ENCODE measurements at places on chromosomes 7 and 10.

DNA sequence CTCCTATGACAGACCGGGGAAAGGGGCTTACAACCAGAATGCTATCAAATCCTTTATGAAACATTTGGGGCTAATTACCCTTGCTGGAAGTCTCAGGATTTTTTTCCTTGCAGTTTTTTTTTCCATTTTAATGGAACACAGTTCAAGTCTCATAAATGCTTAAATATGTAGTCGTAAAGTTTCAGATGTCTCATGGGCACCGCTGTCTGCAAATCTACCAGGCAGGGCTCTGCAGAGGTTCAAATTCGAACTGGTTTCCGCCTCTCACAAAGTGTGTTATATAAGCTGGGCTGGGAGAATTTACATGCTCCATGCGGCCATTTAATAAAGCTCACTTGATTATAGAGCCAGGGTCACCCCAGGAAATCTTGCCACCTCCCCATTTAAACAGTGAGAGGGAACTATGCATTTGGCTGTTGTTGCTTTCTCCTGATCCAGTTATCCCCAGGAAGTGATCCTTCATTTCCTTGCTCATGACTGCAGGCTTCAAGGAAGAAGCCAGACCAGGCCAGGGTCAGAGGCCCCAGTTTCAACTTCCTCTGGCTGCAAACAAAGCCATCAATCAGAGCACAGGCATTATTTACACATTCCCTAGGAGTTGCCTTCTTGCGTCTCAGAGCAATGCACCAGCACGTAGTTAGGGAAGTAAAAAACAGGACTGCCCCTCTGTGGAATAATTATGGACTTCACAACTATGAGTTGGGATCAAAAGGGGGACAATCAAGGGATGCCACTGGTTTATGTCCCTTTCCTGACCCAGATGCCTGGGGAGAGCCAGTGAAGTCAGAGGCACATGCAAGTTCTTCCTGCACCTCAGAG, 358.8 kb downstream of the PRPF18 start:
- DNase-seq, result no peak

DNA sequence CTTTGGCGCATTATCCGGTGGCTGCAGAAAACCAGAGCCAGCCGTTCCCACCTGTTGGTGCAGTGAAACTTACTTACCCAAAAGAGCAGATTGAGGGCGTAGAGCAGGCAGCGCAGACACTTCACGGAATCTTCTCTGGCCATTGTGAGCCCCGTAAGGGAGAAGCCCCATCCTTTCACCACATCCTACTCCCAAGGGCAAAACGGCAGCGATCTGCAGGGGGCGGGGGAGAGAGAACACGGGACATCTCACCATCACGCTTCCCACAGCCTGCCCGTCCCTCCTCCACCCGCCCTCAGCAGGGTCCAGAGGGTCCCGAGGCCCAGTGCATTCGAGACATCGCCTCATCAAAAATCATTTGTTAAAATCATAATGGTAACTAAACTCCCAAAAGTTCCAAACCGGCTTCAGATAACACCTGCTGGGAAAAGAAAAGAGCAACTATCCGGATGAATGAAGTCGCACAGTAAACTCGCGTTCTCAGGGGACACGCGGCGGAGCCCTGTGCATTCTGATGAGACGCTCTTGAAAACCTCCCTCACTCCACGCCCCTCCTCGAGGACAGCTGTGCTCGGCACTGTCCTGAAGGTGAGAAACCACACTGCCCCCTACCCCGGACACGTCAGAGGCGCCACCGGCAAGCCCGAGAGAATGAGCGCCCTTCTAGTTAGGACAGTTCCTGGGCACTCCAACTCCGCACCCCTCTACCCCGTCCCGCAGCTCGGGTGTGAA, 1.2 kb downstream of the TSPAN12 start:
- DNase-seq, result no peak

DNA sequence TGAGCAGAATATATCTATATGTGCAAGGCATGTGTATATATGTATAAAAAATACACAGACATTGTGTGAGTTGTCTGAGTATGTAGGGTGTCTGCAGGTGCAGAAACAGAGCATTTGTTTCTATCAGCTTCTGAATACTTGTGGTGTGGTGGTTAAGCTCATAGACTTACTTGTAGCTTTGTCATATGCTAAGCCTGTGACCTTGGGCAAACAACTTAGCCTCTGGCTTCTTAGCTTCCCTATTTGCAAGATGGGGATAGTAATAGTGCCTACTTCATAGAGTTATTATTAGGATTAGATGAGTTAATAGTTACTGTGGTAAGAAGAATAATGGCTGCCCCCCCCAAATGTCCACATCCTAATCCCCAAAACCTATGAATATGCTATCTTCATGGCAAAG, 28.2 kb upstream of the PAX2 start:
- no peak for DNase-seq

- no peak for DNase-seq
Observed at GRCh38 chr7:47088329-47089067, 493.4 kb downstream of the TNS3 start.

DNA sequence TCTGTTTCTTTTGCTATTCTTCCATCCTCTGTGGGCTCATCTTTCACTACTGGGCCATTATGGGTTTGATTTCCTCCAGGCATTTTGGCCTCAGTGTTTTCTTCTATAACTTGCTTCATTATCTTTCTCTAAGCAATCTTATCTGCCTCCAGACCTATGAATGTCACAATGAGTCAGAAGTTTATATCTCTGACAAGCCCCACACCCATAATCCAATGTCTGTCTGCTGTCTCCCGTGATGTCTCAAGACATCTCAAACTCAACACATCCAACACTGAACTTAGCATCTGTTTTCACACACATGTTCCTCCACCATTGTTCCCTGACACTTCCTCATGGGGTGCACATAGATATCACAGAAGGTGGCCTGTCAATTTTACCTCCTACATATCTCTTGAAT, 46.7 kb upstream of the RHOBTB1 start:
- DNase-seq, result no peak

DNA sequence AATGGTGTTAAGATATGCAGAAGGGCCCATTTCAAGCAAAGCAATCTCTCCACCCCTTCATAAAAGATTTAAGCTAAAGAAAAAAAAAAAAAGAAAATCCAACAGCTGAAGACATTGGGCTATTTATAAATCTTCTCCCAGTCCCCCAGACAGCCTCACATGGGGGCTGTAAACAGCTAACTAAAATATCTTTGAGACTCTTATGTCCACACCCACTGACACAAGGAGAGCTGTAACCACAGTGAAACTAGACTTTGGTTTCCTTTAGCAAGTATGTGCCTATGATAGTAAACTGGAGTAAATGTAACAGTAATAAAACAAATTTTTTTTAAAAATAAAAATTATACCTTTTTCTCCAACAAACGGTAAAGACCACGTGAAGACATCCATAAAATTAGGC, 28.6 kb downstream of the PPP3CB start:
- no peak for DNase-seq

GRCh38 chr10:110312206-110312605, 7.5 kb upstream of the SMNDC1 start:
- no peak for DNase-seq

- DNase-seq, result no peak
Observed at GRCh38 chr7:142901426-142902259, 16.1 kb upstream of the TRPV6 start.

DNA sequence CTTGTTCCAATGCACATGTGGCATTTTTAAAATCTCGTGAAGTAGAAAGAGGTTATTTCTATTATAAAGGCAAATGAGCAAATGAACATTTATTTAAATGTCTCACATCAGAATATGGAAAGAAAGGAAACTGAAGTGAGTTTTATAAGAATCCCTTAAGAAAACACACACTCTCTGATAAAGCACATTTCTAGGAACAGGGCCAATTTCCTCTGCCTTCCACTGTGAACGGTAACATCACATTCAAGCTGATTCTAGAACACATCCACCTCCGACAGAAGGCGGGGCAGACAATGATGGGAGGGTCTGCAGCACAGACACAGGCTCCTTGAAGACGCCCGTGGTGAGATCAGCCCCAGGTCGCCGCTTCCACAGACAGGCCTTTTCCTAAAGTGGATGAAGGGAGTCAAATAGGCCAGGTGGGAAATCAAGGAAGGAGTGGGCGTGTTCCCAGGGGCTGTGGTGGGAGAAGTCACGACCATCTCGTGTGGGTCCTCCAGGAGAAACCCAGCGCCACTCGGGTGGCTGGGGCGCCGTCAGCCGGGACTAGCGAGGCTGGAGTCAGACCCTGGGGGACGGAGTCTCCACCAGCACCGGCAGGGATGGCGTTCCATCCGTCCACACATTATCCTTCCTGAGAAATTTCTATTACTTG, 31.1 kb downstream of the PITRM1 start:
- DNase-seq, result no peak

GRCh38 chr7:78185149-78185745, 386.7 kb downstream of the PHTF2 start:
- DNase-seq, result no peak

DNA sequence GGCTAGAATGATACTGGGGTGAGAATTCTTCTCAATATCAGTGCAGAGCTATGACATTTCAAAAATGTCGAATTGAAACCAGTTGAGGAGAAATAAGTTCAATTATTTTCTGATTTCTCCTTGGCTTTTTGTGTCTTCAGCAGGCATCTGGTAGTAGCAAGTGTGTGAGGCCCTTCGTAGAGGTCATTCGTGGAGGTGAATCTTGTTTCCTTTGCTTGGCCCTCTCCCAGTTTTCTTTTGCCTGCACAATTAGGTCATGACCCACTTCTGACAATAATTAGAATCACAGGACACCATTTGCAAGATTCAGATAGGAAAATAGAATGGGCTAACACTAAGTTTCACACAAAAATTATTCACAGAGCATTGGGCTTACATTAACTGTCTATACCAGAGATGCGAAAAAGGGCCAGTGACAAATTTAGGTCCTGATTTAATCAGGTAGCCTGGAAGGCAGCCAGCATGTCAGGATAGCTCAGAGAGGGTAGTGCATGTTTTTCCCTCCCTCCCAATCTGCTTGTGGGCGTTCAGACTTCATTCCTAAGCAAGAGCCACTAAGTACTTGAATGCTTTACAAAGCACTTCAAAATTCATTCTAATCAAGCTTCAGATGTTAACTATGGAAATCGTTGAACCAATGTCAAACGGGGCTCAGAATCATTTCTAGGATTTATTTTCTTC, 24.0 kb upstream of the A1CF start:
- DNase-seq, result no peak

DNA sequence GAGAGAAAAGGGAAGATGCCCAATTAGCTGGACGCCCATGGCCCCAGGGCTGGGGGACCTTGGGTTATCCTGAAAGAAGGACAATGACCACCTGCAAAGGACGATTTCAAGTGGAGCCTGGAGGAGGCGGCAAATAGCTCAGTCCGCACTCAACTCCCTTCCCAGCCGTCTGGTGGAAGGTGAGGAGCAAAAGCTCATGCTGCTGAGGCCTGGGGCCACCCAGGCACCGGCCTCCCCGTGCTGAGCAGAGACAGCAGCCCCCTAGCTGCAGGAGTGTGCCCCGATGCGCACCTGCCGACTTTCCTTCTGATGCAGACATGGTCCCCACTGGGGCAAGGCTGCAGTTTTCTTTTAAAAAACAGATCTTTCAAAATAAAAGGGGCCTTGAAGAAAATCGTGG, 7.9 kb downstream of the FAM20C start:
- no peak for DNase-seq

- DNase-seq, result no peak
Observed at GRCh38 chr7:124762611-124763143, 2.9 kb downstream of the GPR37 start.

GRCh38 chr7:31106303-31107105, 54.4 kb downstream of the ADCYAP1R1 start:
- DNase-seq, result no peak

GRCh38 chr7:26633557-26633956, 230.8 kb downstream of the SKAP2 start:
- DNase-seq, result no peak

DNA sequence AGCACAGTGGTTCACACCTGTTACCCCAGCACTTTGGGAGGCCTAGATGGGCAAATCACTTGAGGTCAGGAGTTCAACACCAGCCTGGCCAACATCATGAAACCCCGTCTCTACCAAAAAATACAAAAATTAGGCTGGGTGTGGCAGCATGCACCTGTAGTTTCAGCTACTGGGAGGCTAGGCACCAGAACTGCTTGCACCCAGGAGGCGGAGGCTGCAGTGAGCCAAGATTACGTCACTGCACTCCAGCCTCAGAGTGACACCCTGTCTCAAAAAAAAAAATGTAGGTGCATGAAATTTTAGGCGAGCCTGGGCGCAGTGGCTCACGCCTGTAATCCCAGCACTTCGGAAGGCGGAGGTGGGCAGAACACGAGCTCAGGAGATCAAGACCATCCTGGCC, 9.6 kb downstream of the BCL7B start:
- no peak for DNase-seq

DNA sequence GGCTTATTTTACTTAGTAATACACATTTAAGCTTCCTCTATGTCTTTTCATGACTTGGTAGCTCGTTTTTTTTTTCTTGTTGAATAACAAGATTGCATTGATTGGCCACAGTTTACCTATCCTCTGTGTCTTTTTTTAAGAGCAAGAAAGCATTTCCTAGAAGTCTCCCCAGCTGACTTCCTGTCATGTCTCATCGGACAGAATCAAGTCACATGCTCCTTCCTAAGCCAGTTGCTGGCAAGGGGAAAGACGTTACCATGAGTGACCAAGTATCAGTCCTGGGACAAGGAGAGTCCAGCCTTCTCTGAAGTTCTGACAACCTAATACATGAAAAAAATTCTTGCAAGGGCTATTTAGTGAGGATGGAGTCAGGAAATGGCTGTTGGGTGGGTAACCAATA, 24.9 kb upstream of the SFRP5 start:
- no peak for DNase-seq

GRCh38 chr7:30164567-30164966, 29.8 kb downstream of the MTURN start:
- no peak for DNase-seq

GRCh38 chr7:33932221-33932620, 26.9 kb downstream of the BMPER start:
- no peak for DNase-seq

- DNase-seq, result no peak
Observed at GRCh38 chr7:41996381-41997035, 240.5 kb downstream of the GLI3 start.

- DNase-seq, result no peak
Observed at GRCh38 chr10:89795840-89796239, 94.5 kb downstream of the KIF20B start.

DNA sequence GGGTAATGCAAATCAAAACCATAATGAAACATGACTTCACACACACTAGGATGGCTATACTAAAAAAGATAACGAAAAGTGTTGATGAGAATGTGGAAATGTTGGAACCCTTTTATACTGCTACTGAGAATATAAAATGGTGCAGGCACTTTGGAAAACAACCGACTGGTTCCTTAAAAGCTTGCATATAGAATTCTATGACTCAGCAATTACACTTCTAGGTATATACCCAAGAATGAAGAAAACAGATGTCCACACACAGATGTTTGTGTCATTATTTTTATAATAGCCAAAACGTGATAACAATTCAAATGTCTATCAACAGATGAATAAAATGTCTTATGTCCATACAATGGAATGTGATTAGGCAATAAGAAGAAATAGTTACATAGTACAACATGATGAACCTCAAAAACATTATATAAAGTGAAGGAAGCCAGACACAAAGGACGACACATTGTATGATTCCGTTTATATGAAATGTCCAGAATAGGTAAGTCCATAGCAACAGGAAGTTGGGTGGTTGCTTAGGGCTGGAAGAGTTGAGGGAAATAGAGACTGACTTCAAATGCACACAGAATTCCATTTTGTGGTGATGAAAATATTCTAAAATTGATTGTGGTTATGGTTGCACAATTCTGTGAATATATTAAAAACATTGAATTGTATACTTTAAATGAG, 148.3 kb upstream of the PHYHIPL start:
- no peak for DNase-seq

GRCh38 chr10:53006663-53007526, 234.3 kb upstream of the MBL2 start:
- no peak for DNase-seq

- DNase-seq, result no peak
Observed at GRCh38 chr10:15200626-15201025, 32.1 kb upstream of the NMT2 start.

Measured in stimulated activated CD8-positive, alpha-beta memory T cell treated with anti-CD3 and anti-CD28 coated beads, Interleukin-12 subunit alpha, Interleukin-12 subunit beta, amount 100 ng/mL, for 1 hour (primary cell).